ENCODE measurements at places on chromosomes 13 and 19.
A peak's percentile ranks its signal among the peaks of the same experiment; 100 is the strongest.

DNA sequence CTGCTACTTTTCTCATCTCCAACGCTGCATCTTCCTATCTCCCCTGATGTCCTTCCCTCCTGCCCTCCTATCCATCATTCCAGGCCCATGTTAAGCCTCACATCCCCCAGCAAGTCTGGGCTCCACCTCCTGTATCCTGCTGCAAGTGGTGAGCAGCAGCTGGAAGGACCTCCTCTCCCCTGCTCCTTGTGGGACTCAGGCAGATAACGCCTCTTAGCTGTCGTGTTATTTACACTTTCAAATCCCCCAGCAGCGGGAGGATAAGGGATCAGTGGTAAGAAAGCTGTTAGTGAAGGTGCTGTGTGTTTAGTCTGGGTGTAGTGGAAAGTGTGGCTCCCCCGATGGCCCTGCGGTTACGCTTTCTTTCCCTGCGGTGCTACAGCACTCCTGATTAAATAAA lies 211.9 kb downstream of the ZNF536 start:
- DNase-seq, result no peak

- DNase-seq, result peak; percentile 35
These were observed 1.0 kb downstream of the SMIM24 start for GRCh38 chr19:3479177-3479833.

DNA sequence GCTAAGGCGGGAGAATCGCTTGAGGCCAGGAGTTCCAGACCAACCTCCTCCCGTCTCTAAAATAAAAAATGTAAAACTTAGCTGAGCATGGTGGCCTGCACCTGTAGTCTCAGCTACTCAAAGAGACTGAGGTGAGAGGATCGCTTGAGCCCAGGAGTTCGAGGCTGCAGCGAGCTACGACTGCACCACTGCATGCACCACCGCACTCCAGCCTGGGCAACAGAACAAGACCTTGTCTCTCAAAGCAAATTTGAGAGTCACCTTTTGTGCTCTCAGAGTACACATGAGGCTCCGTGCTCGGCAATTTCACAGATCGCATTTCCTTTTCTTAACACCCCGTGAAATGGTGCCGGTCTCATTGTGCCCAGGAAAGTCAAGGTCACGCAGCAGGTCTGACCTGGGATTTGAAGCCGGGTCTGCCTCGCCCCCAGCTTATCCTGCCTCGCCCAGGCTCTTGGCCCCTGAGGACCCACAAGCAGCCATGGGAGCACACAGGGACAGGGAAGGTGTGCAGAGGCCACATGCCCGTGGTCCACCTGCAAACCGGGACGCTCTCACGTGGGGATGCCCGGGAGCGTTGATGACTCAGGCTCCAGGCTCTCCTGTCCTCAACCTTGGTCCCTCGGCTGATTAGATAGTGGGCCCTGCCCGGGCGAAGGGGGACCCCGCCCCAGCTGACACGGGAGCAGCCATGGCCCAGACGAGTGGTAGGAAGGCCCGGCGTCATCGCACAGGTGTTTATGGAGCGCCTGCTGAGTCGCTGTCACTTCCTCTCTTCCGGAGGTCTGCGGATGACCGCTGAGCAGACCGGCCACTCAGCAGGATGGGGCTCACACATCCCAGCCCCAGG lies 1.1 kb upstream of the SMIM24 start:
- no peak for DNase-seq

GRCh38 chr13:29446016-29446415 lies 149.5 kb downstream of the SLC7A1 start:
- no peak for DNase-seq

DNA sequence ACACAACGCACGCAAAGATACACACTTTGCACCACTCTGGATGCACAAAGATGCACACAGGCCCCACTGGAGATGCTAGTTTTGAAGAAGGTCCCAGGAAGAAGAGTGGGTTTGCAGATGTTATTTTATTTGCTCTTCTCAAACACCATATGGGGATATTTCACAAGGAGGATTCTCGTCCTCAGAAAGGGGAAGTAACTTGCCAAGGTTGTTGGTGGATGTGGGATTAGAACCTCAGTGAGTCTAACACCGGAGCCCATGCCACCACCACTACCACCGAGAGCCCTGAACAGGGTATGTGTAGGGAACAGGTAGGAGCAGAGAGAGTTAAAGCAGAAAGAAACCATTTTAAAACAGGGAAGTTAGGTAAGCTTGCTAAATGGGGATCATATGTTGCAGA lies 9.6 kb upstream of the CEACAM6 start:
- DNase-seq, result no peak

GRCh38 chr19:7851623-7852500 lies 21.8 kb downstream of the EVI5L start:
- no peak for DNase-seq

DNA sequence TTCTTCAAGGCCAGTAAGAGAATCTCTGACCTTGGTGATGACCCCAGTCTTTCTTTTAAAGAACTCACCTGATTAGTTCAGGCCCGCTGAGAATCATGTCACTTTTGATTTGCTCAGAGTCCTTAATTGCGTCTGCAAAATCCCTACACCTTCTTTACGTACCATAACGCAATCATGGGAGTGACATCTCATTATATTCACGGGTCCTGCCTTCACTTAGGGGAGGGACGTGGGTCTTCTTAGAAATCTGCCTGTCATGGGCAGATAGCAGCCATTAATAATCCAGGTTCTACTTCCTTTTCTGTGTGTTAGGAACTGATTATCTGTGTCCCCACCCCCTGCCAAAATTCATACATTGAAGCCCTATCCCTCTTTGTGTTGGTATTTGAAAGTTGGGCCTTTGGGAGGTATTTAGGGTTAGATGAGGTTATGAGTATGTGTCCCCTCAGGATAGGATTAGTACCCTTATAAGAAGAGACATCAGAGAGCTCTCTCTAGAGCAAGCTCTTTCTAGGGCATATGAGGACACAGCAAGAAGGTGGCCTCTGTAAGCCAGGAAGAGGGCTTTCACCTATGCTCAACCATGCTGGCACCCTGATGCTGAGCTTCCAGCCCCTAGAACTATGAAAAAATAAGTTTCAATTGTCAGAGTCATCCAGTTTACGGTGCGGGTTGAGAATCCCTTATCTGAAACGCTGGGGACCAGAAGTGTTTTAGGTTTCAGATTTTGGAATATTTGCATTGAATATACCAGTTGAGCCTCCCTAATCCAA lies 9.9 kb downstream of the TPP2 start:
- DNase-seq, result no peak

- no peak for DNase-seq
These were observed 30.2 kb downstream of the CACNA1A start for GRCh38 chr19:13476071-13476470.

DNA sequence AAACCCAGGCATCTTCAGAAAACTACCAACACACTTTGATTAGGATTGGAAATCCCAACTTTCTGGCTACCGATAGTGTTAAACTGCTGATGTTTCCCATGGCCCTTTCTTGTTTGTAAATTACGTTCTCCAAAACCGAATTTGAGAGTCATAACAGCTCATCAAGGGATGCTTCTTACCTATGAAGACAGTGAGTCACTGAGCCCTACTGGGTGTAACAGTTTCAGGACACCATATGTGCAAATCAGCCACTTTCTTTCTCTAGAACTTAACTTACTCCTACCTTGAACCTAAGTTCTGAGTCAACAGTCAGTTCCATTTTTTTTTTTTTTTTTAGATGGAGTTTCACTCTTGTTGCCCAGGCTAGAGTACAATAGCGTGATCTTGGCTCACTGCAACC lies 410.1 kb upstream of the TSHZ3 start:
- DNase-seq, result no peak

DNA sequence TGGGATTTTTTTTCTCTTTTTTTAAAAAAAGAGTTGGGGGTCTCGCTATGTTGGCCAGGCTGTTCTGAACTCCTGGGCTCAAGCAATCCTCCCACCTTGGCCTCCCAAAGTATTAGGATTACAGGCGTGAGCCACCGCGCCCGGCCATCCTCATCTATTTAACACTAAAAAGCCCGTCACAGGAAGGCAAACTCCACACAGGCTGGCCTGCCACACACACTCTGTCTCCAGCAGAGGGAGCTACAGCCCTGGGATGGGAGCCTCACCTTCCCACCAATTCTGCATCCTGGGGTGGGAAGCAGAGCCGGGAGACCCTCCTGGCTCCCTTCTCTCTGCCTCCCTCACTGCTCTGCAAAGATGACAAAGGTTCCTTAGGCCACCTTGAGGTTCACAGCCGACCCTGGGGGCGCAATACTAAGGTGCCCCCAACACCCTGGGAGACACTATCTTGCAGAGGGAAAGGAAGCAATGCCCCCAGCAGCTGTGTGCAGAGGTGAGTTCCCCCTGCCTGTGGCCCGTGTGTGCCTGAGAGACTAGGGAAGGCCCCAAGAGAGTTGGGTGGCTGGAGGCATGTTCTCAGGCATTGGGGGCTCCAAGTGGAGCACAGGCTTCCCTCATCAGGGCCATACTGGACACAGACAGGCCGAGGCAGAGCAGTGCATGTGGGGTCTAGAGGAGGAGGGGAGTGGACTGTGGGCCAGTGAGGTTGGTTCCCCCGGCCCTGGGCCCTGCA lies 27.4 kb upstream of the TIMM44 start:
- DNase-seq, result peak; percentile 11

GRCh38 chr13:90454002-90454636 lies 893.4 kb upstream of the MIR17HG start:
- DNase-seq, result no peak

GRCh38 chr13:31046711-31047279 lies 114.3 kb downstream of the TEX26 start:
- DNase-seq, result no peak

GRCh38 chr13:32426990-32427851 lies 709 bp downstream of the N4BP2L1 start:
- DNase-seq, result peak; percentile 58

DNA sequence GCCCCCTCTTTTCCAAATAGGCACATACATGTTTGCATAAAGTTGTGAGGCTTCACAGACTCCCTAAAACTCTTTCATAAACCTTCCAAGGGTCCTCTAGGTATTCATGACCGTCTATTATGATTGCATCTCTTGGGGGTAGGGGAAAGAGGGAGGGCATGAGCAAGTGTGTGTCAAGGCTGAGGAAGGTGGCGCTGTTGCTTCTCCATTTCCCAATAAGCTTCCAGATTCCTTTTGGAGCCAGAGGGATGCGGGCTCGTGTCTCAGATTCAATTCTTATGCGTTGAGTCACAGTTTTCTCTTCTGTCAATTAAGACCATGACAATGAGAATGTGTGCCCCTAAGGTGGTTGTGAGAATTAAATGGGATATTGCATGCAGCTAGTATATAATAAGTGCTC lies 51.0 kb upstream of the CYP2A7 start:
- no peak for DNase-seq

- no peak for DNase-seq
These were observed 58.0 kb upstream of the PDCD5 start for GRCh38 chr19:32522967-32523366.

- DNase-seq, result no peak
These were observed 21.8 kb upstream of the SLC7A10 start for GRCh38 chr19:33247441-33247819.

DNA sequence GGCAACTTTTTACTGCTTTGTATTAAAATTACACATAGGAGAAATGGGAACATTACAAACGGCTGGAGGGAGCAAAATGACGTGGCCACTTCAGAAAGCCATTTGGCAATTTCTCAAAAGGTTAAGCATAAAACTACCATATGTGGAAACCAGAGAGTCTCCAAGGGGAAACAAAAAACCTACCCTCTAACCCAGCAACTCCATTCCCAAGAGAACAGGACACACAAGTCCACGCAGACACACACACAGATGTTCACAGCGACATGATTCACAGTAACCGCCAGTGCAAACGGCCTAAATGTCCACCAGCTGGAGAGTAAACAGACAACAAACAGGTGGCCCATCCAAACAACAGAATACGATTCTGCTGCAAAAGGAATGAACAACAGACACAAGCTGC lies 37.2 kb downstream of the STK24 start:
- DNase-seq, result no peak

DNA sequence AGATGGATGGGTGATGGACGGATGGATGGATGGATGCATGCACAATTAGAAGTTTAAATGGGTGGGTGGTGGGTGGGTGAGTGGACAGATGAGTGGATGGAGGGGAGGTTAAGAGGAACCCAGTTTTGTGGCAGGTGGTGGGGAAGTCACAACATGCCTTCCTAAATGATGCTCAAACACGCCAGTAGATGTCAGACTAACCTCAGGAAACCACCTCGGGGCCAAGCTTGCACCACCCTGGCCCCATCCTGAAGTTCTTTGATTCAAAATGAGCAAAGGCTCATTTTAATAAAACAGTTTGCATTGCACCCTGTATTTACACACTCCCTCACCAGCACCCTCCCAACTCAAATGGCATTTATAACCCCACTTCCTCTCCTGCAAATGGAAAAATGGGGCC lies 91.4 kb upstream of the CACNA1A start:
- DNase-seq, result peak; percentile 45

GRCh38 chr13:77523386-77523785 lies 12.1 kb upstream of the SCEL start:
- DNase-seq, result no peak

DNA sequence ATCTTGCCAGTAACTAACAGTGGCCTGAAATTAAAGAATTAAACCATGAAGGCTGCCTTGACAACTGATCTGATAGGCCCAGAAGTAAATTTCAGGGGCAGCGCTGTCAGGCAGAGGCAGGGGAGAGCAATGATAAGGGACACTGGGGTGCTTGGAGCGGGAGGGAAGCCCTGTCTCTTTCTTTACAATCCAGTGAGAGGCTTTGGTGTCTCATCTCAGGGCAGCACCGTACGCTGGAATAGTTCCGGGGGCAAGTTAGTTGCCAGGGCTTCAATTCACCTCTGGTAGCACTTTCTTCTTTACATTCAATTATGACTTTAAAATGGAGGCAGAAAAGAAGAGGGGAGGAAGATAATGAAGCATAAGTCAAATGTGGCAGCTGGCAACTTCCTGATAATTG lies 74.6 kb downstream of the CBY2 start:
- DNase-seq, result no peak

- peak; percentile 87 for DNase-seq
These were observed 126.9 kb downstream of the SIPA1L3 start for GRCh38 chr19:38033658-38034491.

DNA sequence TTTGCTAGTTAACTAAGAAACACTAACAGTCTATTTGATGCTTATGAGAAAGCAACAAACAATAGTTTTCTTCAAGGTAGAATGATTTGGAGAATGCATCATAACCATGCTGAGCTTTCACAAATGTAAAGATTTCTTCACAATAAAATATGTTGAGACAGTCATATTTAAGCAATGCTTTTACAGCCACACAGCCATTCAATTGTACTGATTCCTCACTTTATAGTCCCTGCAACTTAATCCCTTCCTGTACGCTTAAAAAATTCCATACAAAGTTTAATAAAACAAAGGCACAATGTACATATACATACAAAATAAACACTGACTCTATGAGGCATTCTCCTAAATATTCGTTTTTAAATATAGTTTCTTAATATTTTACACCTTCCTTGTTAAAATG lies 4.7 kb upstream of the ACOD1 start:
- DNase-seq, result no peak

- peak; percentile 29 for DNase-seq
These were observed at the start of gene PLIN5 for GRCh38 chr19:4534836-4535658. TSS of gene PLIN5 (minus strand) at chr19:4535224. CDS start at chr19:4534074, 1,150 bp downstream.

- DNase-seq, result no peak
These were observed 12.2 kb upstream of the LILRA5 start for GRCh38 chr19:54325194-54325621.

GRCh38 chr13:97335488-97336134 lies 98.4 kb upstream of the RAP2A start:
- DNase-seq, result no peak

Data from stimulated activated naive B cell treated with anti-CD40 and anti-IgM and Interleukin-4, amounts not matched to agents 10 μg/mL and 1 μg/mL and 100 μg/mL, for 72 hours (primary cell).